Activated CD4-positive, alpha-beta T cell treated with anti-CD3 and anti-CD28 coated beads, Interleukin-2, amount 10 ng/mL, durations not matched to agents 7 days and 5 days (primary cell): ENCODE measurements at places on chromosomes 12 and 14. TPM values are rescaled to one million over a fixed set of nuclear protein-coding genes. Genes with fewer than 3 reads are reported as not detected.

- peaks cover 4% of the 10 kb centered on the region for H3K4me1 ChIP-seq
- H3K27me3 ChIP-seq = no peaks in the 10 kb centered on the region
- no peak overlapping the region for H3K27ac ChIP-seq
These were observed 35.3 kb downstream of the STX2 start for GRCh38 chr12:130803702-130804101.

- peak overlapping the region; percentile 87 for H3K27ac ChIP-seq
- peaks cover 2% of the 10 kb centered on the region for H3K36me3 ChIP-seq
- peaks cover 41% of the 10 kb centered on the region for H3K4me1 ChIP-seq
- H3K4me3 ChIP-seq = peak overlapping the region; percentile 5
These were observed 132.7 kb upstream of the DYRK2 start for GRCh38 chr12:67515679-67516340.

Gene NRL
- total RNA-seq = 3.3 TPM

Gene BHLHE41
- total RNA-seq = not detected

DNA sequence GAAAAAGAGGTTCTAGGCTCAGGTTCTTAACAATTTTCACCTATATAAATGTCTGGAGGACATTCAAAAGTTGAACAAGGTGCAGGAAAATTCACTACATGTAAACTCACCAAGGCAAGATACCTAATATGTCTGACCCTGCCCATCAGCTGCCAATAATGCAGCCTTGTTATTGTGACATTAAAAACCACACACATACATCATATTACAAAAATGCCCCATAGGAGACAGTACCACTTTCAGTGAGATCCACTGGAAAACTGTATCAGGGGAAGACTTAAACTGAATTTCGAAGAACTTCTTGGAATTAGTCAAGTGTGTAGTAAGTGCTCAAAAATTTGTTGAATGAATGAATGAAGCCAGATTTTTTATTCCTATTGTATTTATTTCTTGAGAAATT is 83.1 kb downstream of the KICS2 start:
- H3K27me3 ChIP-seq = no peaks in the 10 kb centered on the region
- no peak overlapping the region for H3K4me3 ChIP-seq
- no peaks in the 10 kb centered on the region for H3K36me3 ChIP-seq
- no peaks in the 10 kb centered on the region for H3K4me1 ChIP-seq
- H3K27ac ChIP-seq = no peak overlapping the region

DNA sequence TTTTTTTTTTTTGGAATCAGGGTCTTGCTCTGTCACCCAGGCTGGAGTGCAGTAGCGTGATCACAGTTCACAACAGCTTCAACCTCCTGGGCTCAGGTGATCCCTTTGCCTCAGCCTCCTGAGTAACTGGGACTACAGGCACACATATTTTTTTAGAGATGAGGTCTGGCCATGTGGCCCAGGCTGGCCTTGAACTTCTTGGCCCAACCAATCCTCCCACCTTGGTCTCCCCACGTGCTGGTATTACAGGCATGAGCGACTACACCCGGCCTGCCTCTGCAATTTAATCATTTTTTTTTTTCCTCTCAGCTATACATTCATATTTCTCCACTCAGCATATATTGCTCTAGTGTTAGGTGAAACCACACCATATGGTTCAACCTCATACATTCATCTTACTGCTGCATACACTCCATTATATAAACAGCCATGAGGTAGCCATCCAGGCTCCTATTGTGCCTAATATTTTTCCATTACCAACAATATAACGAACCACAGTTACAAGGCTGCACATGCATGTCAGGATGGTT is 7.1 kb downstream of the STX2 start:
- no peak overlapping the region for H3K27ac ChIP-seq
- H3K27me3 ChIP-seq = no peaks in the 10 kb centered on the region
- peaks cover 2% of the 10 kb centered on the region for H3K36me3 ChIP-seq
- H3K4me3 ChIP-seq = no peak overlapping the region

Gene FSCB
- not detected for total RNA-seq

Gene OR4E1
- total RNA-seq = 0.05 TPM

Gene RFX4
- not detected for total RNA-seq

Gene C12orf60
- 1.3 TPM for total RNA-seq

DNA sequence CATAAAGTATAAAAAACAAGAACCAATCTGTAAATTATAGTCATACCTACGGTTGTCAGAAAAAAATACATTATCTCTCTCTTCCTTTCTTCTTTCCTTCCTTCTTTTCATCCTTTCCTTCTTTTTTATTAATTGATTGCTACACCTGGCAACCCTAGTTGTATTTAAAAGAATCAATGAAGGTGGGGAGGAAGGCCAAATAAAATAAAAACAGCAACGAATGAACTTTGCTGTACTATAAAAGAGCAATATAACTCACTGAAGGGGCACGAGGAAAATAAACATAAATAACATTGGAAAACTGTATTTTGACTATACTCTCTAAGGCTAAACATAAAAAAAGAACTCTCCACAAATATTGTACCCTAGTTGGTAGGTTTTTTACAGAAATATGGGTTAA is 898.2 kb upstream of the USP15 start:
- no peaks in the 10 kb centered on the region for H3K4me1 ChIP-seq
- H3K36me3 ChIP-seq = no peaks in the 10 kb centered on the region
- no peak overlapping the region for H3K27ac ChIP-seq
- H3K27me3 ChIP-seq = no peaks in the 10 kb centered on the region
- H3K4me3 ChIP-seq = no peak overlapping the region

Gene HOXC12
- total RNA-seq = not detected

- H3K4me3 ChIP-seq = no peak overlapping the region
- H3K4me1 ChIP-seq = peaks cover 8% of the 10 kb centered on the region
- no peak overlapping the region for H3K27ac ChIP-seq
- no peaks in the 10 kb centered on the region for H3K27me3 ChIP-seq
- no peak for DNase-seq
- peaks cover 3% of the 10 kb centered on the region for H3K36me3 ChIP-seq
These were observed 245.2 kb upstream of the PLEKHG7 start for GRCh38 chr12:92457458-92458180.

DNA sequence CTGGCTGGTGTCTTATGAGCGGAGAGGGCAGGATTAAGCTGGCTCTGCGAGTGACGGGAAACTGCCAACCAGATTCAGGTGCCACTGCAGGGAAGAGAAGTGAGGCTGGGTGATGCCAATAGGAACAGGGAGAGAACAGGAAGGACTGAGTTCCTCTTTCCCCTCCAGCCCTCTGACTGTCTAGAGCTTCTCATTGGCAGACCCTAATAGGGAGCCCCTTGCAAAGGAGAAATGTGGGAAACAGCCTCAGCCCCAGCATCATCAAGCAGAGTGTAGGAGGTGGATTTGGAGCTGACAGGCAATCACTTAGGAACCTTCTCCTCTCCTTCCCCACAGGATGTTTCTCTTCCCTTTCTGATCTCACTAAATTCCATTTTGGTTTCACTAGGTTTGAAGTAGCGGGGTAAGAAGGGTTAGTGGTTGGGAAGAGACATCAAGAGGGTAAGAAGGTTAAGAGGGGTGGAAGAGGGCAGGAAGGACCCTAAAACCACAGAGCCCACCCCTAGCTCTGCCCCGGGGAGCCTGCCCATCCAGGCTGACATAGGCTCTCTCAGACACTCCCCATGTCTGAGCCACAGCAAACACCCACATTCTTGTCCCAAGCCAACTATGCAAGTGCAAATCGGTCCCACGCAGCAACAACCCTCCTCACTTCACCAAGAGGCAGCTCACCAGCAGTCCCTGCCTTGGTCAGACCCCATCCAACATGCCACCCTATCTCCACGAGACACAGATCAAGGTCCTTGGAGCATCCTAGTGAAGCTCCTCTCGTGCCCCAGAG is 111.1 kb downstream of the STAB2 start:
- no peak overlapping the region for H3K4me3 ChIP-seq
- no peaks in the 10 kb centered on the region for H3K36me3 ChIP-seq
- H3K27ac ChIP-seq = no peak overlapping the region
- peaks cover 19% of the 10 kb centered on the region for H3K27me3 ChIP-seq

GRCh38 chr12:25253371-25254068 is 2.8 kb upstream of the KRAS start:
- no peak overlapping the region for H3K27ac ChIP-seq
- H3K4me1 ChIP-seq = peaks cover 27% of the 10 kb centered on the region
- H3K27me3 ChIP-seq = peaks cover 8% of the 10 kb centered on the region
- DNase-seq = no peak
- peaks cover 6% of the 10 kb centered on the region for H3K36me3 ChIP-seq
- no peak overlapping the region for H3K4me3 ChIP-seq

DNA sequence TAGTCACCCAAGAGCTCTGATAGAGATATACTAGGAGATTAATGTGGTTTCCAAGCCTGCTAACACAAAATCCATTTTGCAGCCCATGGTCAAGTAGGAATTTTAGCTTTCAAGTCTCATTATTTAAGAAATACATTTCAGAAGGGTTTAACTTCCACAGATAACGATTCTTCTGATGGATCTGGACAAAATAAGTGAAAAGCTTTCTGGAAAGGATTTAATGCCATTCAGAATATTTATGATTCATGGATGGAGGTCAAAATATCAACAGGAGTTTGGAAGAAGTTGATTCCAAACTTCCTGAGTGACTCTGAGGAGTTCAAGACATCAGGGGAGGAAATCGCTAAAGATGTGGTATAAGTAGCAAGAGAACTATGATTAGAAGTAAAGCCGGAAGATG is 214.6 kb downstream of the ATXN7L3B start:
- no peaks in the 10 kb centered on the region for H3K27me3 ChIP-seq
- H3K4me3 ChIP-seq = no peak overlapping the region
- no peak for DNase-seq
- no peak overlapping the region for H3K27ac ChIP-seq
- no peaks in the 10 kb centered on the region for H3K36me3 ChIP-seq

Gene ATN1
- 27.3 TPM for total RNA-seq
